CD4-positive, alpha-beta T cell treated with Interleukin-15 for 4 hours (primary cell): ENCODE measurements at places on chromosomes 5 and 9.

- DNase-seq = no peak
These were observed 50.1 kb downstream of the GNG10 start for GRCh38 chr9:111711548-111711947.

- no peak for DNase-seq
These were observed 164.3 kb downstream of the ENC1 start for GRCh38 chr5:74476046-74476818.

GRCh38 chr9:107627781-107628180, 138.2 kb upstream of the KLF4 start:
- DNase-seq = no peak

- no peak for DNase-seq
These were observed 71.8 kb downstream of the EFNA5 start for GRCh38 chr5:107598958-107599357.

- no peak for DNase-seq
These were observed 117.9 kb upstream of the IL6ST start for GRCh38 chr5:56112526-56113121.

GRCh38 chr9:123326662-123327093, 29.3 kb upstream of the CRB2 start:
- DNase-seq = no peak

DNA sequence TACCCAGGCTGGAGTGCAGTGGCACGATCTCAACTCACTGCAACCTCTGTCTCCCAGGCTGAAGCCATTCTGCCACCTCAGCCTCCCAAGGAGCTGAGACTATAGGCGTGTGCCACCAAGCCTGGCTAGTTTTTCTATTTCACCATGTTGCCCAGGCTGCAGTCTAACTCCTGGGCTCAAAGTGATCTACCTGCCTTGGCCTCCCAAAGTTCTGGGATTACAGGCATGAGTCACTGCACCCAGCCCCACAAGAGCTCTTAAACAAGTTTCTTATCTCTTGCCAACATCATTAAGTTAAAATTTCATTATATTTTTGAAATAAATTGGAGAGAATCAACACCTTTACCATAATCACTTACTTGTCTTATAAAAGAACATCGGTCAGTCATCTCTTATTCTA, 280.3 kb downstream of the ARHGEF28 start:
- no peak for DNase-seq

DNA sequence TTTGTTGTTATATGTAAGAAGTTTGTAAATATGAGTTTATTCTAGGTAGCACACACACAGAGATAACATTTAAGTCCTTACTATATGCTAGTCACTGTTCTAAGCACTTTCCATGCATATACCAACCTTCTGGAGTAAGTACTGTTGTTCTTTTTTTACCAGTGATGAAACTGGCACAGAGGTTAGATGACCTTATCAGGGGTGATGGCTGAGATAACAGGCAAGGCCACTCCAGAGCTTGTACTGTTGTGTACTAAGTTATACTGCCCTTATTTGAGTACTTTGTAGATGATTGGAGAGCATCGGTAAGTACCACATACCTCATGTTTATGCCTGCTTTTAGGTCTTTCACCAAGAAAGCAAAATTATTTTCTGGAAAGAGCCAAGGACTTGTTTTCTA, 6.2 kb downstream of the POLR1E start:
- DNase-seq = no peak

GRCh38 chr9:90600029-90600428, 42.6 kb downstream of the DIRAS2 start:
- no peak for DNase-seq

GRCh38 chr5:41600731-41601130, 90.3 kb upstream of the PLCXD3 start:
- no peak for DNase-seq

- DNase-seq = no peak
These were observed 14.7 kb downstream of the EQTN start for GRCh38 chr9:27282269-27282668.

GRCh38 chr5:141866096-141866495, 12.1 kb downstream of the PCDH1 start:
- no peak for DNase-seq

- DNase-seq = no peak
These were observed 12.3 kb downstream of the SUSD1 start for GRCh38 chr9:112162621-112163413.

- no peak for DNase-seq
These were observed 7.3 kb downstream of the GRK6 start for GRCh38 chr5:177433658-177434217.

DNA sequence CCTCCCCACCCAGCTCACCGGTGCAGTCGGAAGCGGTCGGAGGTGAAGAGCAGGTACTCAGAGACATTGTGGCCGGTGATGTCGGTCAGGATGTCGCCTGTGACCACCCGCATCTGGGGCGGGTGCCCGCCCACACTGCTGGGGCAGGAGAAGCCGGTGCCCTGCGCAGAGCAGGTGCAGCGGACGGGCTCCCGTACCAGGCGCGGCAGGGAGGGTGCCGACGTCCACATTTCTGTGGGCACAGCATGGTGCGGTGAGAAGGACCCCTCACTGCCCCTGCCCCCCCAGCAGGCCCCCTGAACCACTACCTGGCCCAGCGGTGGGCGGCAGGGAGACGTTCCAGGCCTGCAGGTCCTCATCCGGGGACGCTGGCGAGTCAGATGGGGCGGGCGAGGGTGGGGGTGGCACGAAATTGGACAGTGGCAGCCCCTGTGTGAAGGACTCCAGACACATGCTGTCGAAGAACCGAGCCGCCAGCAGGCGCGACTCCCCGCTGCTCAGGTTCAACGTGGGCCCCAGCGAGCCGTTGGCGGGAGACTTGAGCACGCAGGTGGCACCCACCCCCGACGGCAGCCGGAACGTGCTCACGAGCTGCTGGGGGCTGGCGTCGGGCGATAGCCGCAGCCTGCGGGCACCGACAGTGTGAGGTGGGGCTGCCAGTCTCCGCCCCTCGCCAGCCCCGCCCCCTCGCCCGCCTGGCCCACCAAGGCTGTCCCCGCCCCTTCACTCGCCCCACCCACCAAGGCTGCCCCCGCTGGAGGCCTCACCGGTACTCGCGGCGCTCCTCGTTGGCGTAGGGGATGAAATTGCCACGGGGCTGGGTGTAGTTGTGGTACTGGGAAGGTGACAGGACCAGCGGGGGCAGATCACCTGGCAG, 15.1 kb downstream of the ABCA2 start:
- no peak for DNase-seq

GRCh38 chr5:141898448-141899049, 20.3 kb upstream of the PCDH1 start:
- no peak for DNase-seq

DNA sequence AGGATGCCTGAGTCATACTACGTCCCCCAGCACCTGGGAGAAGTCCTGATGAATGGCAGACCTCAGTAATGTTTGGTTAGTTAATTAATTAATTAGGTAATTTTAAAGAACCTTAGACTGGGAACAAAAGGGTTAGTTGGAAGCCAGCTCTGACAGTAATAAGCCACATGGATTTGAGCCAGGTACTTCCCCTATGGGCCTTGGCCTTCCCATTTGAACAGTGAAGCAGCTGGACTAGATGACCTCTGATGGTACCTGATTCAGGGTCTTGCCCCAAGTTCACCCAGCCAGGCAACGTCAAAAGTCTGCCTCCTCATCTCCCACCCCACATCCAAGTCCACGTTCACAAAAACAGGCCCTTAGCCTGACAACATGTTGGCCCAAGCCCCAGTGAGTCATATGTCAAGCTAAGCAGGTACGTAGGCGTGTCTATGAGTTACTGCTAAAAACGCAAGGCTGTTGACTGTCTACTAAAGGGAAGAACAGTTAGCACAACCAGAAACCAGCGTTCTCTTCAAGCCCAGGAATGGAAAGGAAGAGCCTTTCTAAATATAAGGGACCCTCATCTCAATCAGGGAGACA, 303.2 kb downstream of the ACTL7B start:
- DNase-seq = no peak

DNA sequence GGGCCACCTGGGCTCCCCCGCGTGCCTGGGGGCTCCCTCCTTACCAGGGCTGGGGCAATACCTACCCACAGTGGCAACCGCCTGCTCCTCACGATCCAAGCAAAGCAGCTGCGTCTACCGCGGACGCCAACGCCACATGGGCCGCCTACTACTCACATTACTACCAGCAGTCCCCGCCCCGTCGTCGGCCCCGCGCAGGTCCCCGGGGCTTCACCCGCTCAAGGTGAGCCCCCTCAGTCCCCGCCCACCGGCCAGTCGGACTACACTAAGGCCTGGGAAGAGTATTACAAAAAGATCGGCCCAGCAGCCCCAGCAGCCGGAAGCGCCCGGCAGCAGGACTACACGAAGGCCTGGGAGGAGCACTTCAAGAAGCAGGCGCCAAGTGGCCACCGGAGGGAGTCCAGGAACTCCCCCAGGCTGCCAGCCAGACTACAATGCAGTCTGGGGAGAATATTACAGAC, 106.0 kb upstream of the MTAP start:
- no peak for DNase-seq

GRCh38 chr5:56585999-56586691, 229.2 kb upstream of the MAP3K1 start:
- DNase-seq = no peak

DNA sequence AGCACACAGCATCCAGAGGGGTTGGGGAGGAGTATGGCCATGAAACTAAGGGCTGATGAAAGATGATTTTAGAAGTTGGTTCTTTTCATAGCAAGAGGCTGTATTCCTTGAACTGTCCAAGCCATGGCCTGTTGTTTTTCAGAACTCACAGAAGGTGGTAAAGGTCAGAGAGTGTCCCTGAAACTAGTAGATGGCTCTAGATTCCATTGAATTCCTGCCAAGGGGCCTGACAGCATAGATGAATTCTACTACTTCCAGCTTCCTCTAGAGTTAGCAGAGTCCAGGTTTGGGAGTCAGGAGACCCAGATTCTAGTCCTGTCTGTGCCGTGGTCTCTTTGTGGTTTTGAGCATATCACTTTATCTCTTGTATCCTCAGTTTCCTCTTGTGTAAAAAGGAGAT, 101.6 kb downstream of the GRIA1 start:
- no peak for DNase-seq

GRCh38 chr5:177299697-177300096, 3.8 kb downstream of the RAB24 start:
- DNase-seq = no peak

- no peak for DNase-seq
These were observed 647.3 kb downstream of the BRINP1 start for GRCh38 chr9:118721923-118722322.

DNA sequence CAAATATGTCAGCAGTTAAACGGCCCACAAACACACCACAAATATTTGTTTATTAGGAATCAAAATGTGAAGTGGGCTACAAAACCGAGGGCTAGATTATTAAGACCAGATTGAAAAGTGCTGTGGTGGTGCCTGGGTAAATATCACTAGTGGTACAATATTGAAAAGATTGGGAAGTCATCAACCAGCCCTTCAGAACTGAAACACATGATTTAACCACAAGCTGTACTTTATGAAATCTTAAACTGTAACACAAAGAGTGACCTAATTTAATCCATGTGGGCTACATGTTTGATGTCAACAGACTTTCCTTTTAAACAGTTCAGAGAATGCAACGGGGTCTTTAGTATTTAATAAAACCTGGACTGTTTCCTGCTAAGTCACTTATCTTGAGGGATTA, 182.3 kb downstream of the SPATA31D1 start:
- no peak for DNase-seq

GRCh38 chr9:103530934-103531333, 535.8 kb downstream of the CYLC2 start:
- no peak for DNase-seq

DNA sequence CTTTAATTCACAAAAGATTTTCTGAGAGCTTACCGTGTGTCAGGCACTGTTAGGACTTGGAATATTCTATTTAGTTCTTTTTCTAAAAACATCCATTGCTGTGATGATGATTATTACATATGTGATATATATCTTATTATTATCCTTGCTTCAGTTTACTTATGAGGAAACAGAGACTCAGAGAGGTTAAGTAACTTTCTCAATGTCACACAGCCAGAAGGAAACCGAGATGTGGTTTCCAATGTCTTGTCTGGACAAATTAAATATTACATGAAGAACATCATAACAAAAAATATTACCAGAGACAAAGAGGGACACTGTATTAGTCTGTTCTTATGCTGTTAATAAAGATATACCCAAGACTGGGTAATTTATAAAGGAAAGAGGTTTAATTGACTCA, 125.5 kb upstream of the DAP start:
- no peak for DNase-seq

- no peak for DNase-seq
These were observed 5.6 kb upstream of the NTNG2 start for GRCh38 chr9:132156262-132156661.

GRCh38 chr9:78470741-78471140, 173.8 kb downstream of the PSAT1 start:
- DNase-seq = no peak

DNA sequence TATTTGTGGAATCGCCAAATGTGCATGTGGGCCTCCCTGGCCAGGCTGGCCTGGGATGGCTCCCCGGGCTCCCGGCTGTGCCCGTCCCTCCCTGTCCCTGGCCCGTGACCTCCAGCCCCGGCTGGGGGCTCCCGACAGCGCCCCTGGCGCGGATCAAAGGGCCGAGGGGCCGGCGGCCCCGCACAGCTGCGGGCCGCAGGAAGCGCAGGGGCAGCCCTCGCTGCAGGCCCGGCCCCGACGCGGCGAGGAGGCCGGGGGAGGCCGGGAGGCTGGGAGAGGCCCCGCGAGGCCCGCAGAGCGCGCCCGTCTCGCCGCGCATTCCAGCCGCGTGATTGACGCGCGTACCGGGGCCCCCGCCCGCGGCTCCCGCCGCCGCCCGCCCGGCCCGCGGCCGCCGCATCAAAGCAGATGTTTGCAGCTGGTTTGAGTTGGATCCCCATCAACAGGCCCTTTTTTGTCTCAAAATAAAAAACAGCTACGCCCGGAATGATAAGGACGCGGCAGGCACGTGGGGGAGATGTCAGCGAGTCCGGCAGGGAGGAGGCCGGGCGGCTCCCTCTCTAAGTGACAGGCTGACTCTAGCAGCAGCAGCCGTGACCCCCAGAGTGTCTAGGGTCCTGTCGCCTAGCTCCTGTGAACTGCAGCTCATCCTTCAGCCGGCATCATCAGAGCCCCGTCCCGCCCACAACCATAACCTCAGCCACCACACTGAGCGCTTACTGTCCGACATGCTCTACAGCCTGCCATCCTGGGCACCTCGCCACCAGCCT, 69.4 kb downstream of the LMX1B start:
- no peak for DNase-seq

- DNase-seq = no peak
These were observed 171.2 kb upstream of the ACTBL2 start for GRCh38 chr5:57653636-57654290.
